Epithelial cell of alveolus of lung (primary cell): ENCODE measurements at places on chromosomes 5 and 9. TPM values are rescaled to one million over a fixed set of nuclear protein-coding genes. Genes with fewer than 3 reads are reported as not detected.

CRB2 gene
- not detected in 2 replicates for total RNA-seq

PCDHGA2 gene
- 0.39 and 3.8 TPM in 2 replicates for total RNA-seq

NCS1 gene
- total RNA-seq = 22.8 and 57.9 TPM in 2 replicates

C5orf52 gene
- total RNA-seq = not detected in 2 replicates

SH3TC2 gene
- 0.48 and 0.52 TPM in 2 replicates for total RNA-seq

TAF11L10 gene
- not detected in 2 replicates for total RNA-seq

OR1Q1 gene
- not detected in 2 replicates for total RNA-seq

DOK3 gene
- 0.91 and 1.5 TPM in 2 replicates for total RNA-seq

GRIA1 gene
- total RNA-seq = 0.40 and 0.65 TPM in 2 replicates

PRDM9 gene
- not detected in 2 replicates for total RNA-seq

SARDH gene
- 6.7 and 9.4 TPM in 2 replicates for total RNA-seq

ARL10 gene
- total RNA-seq = 5.7 and 20.5 TPM in 2 replicates

FAM200C gene
- 4.0 and 9.3 TPM in 2 replicates for total RNA-seq

UBAC1 gene
- 32.8 and 39.0 TPM in 2 replicates for total RNA-seq

SGCD gene
- 3.8 and 7.0 TPM in 2 replicates for total RNA-seq

PRRT1B gene
- total RNA-seq = not detected in 2 replicates

OR1J2 gene
- total RNA-seq = not detected in 2 replicates

CORO2A gene
- 0.32 and 2.1 TPM in 2 replicates for total RNA-seq

PCDHB10 gene
- total RNA-seq = 0.13 and 0.24 TPM in 2 replicates

IL17B gene
- total RNA-seq = 0.80 and 1.2 TPM in 2 replicates

GNAQ gene
- total RNA-seq = 18.6 and 21.9 TPM in 2 replicates

UBE2R2 gene
- 21.5 and 47.8 TPM in 2 replicates for total RNA-seq

PLCXD3 gene
- under 0.01 and 0.64 TPM in 2 replicates for total RNA-seq

PCDHB8 gene
- total RNA-seq = not detected in 2 replicates

TICAM2 gene
- total RNA-seq = 3.2 and 4.9 TPM in 2 replicates

MRPL41 gene
- 50.5 and 100 TPM in 2 replicates for total RNA-seq

DMRT3 gene
- not detected in 2 replicates for total RNA-seq

DNLZ gene
- 23.0 and 29.3 TPM in 2 replicates for total RNA-seq

SNCAIP gene
- total RNA-seq = 2.6 and 13.6 TPM in 2 replicates

SUSD3 gene
- 1.8 TPM in 2 replicates for total RNA-seq

CCL19 gene
- not detected in 2 replicates for total RNA-seq

PSMB7 gene
- total RNA-seq = 251 and 305 TPM in 2 replicates

KDM4C gene
- 9.1 and 16.4 TPM in 2 replicates for total RNA-seq

MEIKIN gene
- not detected in 2 replicates for total RNA-seq

TBC1D9B gene
- 51.5 and 65.4 TPM in 2 replicates for total RNA-seq

PPIC gene
- total RNA-seq = 35.5 and 36.8 TPM in 2 replicates

HRCT1 gene
- 0.13 and 3.4 TPM in 2 replicates for total RNA-seq

GPR151 gene
- total RNA-seq = not detected in 2 replicates

NUTM2F gene
- not detected in 2 replicates for total RNA-seq

DNAI1 gene
- total RNA-seq = not detected in 2 replicates

NTRK2 gene
- total RNA-seq = not detected in 2 replicates

RPL12 gene
- total RNA-seq = 3,154 and 4,961 TPM in 2 replicates

PHYKPL gene
- total RNA-seq = 9.8 and 21.2 TPM in 2 replicates

CD14 gene
- 0.26 and 1.8 TPM in 2 replicates for total RNA-seq

GFI1B gene
- not detected in 2 replicates for total RNA-seq

C9 gene
- total RNA-seq = not detected in 2 replicates

PTGR1 gene
- total RNA-seq = 66.8 and 101 TPM in 2 replicates

GMCL2 gene
- total RNA-seq = not detected in 2 replicates

GARIN3 gene
- total RNA-seq = not detected in 2 replicates

BTNL3 gene
- total RNA-seq = not detected in 2 replicates

PCDHA9 gene
- total RNA-seq = under 0.01 TPM in 1 of 2 replicates, not detected in the other

PHF2 gene
- 12.0 and 25.4 TPM in 2 replicates for total RNA-seq

SLC6A19 gene
- total RNA-seq = not detected in 2 replicates

OCLN gene
- total RNA-seq = 0.88 and 4.4 TPM in 2 replicates

MELK gene
- 18.0 and 35.9 TPM in 2 replicates for total RNA-seq

PITX1 gene
- total RNA-seq = 3.0 and 3.2 TPM in 2 replicates

SPINK14 gene
- not detected in 2 replicates for total RNA-seq

TMEM38B gene
- total RNA-seq = 4.7 and 7.9 TPM in 2 replicates

OR2V2 gene
- not detected in 2 replicates for total RNA-seq
